Kasumi-1 (cell line): ENCODE measurements at places on chromosomes 1 and 21.
A peak's percentile ranks its signal among the peaks of the same experiment; 100 is the strongest.

DNA sequence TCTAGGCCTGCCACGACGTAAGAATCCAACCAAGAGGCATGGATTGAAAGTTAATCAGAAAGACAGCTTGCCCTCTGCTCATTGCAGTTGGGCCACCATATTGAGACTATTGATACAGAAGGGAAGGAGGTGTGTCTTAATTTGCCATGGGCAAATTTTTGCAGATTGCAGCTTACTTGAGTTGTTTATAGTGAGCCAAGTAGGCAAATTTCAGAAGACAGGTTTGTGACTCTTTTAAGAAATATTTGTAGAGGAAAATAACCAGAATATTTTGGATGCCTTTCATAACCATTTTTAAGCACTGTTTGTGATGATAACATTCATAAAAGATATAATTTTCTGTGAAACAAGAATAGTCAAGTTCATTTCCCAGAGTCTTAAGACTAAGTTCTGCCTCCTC lies 74.1 kb downstream of the PRDM2 start:
- DNase-seq: no peak

DNA sequence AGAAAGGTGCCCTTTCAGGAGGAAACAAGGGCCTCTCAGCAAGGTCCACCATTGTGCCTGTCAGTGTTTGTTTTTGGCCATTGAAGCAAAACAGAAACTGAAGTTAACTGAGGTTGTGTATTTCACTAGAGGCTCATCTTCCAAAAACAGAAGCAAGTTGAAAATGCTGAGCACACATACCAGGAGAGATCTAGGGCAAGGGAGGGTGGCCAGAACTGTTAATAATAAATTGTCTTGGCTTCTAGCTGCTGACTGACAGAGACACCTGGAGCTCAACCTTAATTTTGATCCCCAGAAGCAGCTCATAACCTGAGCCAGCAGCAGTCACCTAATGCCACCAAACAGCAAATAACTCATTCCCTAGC lies 5.2 kb downstream of the AGMAT start:
- DNase-seq: no peak

DNA sequence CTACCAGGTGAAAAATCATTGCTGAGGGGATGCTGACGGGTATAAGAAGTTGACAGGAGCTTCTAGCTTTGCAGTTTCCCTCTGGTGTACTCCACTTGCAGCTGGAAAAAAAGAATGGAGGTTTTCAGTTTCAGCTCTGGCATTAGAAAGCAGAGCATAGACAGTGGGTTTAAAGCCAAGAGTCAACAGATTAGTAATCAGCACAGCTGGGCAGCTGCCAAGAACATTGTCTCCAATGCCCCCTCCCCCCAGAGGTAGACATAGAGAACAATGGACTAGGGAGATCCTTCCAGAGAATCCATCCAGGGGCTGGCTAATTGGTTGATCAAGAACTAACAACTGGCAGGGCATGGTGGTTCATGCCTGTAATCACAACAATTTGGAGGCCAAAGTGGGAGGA lies 10.1 kb upstream of the ZBTB8B start:
- DNase-seq: no peak

GRCh38 chr1:10152709-10153284 lies 57.6 kb upstream of the KIF1B start:
- peak; percentile 56 for DNase-seq

- peak; percentile 60 for DNase-seq
Measured at GRCh38 chr1:181936768-181937581, 124.5 kb downstream of the ZNF648 start.

- no peak for DNase-seq
Measured at GRCh38 chr21:27168084-27168483, 201.2 kb upstream of the ADAMTS5 start.

DNA sequence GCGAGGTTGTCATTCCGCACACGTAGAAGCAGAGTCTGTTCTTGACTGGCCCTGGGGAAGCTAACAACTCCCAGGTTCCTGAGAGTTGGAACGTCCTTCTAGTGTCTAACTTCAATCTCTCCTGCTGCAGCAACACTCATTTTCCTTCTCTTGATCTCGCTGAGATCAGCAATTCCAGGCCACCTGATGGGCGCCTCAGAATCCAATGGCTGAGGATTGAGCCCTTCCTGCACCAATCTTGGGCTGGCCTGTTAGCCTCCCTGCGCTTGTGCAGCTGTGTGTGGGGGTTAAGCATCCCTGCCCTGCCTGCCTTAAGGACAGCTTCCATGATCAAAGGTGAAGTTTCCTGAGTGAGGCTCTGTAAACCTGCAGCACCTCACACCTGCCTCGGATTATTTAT lies 87.9 kb downstream of the SYT2 start:
- DNase-seq: no peak

DNA sequence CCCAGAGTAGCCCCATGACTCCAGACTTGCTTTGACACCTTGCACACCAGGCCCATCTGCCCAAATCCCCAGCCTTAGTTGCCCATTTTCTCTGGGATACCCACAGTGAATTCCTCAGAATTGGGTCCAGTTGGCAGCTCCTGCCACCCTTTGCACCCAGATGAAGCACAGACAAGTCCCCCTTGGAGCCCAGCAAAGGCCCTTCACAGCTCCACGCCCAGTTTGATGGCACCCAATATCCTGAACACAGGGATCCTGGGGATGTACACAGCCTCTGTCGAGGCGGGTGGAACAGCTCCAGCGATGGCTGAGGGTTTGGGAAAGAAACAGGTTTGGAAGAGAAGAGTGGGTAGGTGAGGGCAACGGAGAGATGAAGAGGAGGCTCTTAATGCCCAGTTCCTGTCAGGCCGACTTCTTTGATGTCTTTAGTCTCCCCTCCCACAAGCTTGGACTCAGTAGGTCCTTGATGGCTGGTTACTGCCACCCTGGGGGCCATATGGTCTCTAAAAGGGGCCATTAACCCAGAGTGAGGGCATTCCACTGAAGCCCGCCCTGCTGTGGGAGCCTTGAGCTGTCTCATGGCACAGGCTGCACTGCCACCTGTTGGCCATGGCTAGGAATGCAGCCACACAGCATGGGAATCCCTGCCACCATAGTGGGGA lies 21.7 kb downstream of the TMEM53 start:
- peak; percentile 41 for DNase-seq

GRCh38 chr1:31380181-31380580 lies 7.3 kb upstream of the FABP3 start:
- DNase-seq: no peak

DNA sequence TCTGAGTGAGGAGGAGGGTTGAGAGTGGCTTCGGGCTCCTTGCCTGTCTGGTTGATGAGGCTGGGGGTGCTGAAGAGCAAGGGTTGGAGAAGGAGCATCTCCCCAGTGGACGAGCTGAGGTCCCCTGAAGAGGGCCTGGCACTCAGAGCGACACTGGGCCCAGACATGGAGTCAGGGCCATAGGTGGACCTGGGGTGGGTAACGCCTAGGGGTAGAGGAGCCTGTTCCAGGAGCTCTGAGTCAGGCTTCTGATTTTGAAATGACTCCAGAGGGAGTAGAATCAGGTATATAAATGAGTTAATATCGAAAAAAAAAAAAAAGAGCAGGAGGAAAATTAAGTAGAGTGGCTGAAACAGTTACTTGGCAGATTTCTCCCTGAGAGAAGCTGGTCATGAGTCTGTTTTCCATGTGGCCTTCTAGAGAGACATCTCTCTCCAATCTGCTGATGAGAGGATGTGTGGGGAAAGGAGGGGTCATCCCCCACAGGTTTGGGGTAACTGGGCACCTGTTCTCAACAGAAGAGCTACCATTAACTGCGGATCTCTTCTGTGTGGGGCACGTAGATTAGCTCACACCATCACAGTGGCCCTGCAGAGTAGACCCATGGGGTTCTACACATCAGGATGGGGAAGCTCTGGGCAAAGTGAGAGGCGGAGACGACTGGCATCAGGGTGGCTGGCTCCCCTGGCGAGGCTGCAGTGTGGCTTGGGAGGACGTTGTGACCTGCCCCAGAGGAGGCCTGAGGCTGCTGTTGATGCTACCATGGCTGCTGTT lies 115.5 kb downstream of the DHRS3 start:
- DNase-seq: no peak

GRCh38 chr1:44587796-44588460 lies 86.4 kb downstream of the TMEM53 start:
- DNase-seq: no peak

GRCh38 chr1:228471762-228472398 lies 15.3 kb upstream of the RNF187 start:
- DNase-seq: peak; percentile 54

- no peak for DNase-seq
Measured at GRCh38 chr1:176462674-176463378, at the start of gene PAPPA2. Gene PAPPA2, plus strand, starts transcription at chr1:176463175. Its CDS starts 93,148 bp downstream, at chr1:176556323.

DNA sequence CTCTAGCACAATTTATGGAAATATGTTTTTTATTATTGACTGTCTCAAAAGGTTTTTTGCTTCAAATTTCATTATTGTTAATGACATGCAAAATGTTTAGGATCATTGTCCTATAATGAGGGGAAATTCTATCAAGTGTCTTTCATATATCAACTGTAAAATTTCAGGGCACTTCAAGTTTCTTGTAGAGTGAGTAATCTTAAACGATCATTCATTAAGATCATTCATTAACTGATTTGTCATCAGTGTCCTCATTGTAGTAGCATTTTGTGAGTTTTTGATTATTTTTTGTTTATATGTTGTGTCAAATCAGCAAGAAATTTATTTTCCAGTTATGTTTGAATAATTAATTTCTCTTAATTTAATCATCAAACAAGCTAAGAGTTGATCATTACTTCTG lies 111.8 kb upstream of the PRDX6 start:
- no peak for DNase-seq

DNA sequence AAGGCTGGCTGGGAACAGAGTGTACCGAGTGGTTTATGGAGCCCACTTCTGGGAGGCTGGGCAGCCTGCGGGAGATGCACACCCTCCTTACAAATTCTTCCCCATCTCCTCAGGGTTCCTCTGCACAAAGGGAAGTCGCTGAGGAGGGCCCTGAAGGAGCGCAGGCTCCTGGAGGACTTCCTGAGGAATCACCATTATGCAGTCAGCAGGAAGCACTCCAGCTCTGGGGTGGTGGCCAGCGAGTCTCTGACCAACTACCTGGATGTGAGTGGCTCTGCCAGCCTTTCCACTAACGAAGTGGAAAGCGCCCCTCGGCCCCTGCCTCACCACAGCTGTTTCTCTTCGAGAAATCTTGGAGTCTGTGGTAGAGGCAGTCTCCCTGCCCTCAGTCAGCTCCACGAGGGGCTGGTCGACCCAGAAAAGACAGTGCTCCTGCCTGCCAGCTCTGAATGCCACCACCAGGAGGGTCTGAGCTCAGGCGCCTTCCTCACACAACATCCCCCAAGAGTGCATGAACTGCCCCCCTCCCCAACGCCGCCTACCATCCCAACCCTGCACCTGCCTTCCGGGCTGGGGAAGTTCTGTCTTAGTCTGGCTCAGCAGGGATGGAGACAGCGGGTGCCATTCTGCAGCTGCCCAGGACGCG lies 31.8 kb downstream of the PROK1 start:
- DNase-seq: no peak

- DNase-seq: no peak
Measured at GRCh38 chr21:43814215-43815106, 25.1 kb downstream of the RRP1 start.

DNA sequence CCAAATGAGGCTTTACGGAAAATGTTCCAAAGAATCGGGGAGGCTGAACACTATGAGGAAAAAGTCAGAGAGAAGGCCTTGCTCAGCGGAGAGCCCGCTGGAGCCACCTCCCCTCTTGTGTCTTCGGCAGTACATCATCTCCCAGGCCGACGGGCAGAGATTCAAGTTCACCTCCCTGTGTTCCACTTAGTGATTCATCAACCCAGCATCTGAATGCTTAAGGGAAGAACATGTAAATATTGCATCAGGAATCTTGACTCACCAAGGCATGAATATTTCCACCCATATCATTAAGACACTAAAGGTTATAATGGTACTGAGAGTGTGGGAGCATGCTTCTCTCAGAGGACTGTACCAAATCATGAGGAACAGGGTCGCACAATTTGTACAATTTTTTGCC lies 172.5 kb downstream of the ST6GALNAC5 start:
- no peak for DNase-seq

GRCh38 chr21:38350684-38351083 lies 93.9 kb downstream of the KCNJ15 start:
- no peak for DNase-seq

DNA sequence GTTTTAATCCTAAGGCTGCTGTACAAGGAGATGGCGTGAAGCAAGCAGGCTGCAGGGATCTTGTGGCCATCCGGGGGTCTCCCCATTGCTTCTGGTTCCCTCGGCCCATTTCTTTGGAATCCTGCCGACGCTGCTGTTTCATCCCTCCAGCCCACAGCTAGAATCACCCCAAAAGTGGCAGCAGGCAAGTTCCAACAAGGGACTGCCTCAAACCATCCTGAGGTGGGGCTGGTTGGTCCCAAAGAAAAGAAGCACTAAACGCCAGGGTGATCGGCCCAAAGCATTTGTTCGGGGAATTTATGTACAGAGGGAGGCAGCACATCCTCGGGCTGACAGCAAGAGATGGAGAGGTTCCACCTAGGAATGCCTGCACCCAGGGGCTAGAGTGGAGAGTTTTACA lies 4.5 kb upstream of the MIB2 start:
- no peak for DNase-seq

- no peak for DNase-seq
Measured at GRCh38 chr1:228058172-228058948, 24.1 kb upstream of the ARF1 start.

DNA sequence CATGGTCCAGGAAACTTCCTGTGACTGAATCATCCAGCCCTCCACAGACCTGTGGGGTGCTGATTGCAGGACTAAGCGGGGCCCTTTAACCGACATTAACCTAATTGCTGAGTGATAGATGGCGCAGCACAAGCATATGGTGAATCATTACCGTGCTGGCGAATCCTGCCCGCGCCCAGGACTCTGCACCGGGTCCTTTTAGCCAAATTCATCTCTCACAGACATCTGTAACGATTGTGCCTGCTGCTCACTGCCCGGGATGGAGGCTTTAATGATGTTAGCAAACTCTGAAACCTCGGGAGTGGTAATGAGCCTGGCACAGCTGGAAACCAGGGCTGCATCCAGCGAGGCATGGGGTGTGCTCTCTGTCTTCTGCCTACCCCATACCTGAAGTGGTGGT lies 147.3 kb upstream of the CD34 start:
- DNase-seq: no peak

DNA sequence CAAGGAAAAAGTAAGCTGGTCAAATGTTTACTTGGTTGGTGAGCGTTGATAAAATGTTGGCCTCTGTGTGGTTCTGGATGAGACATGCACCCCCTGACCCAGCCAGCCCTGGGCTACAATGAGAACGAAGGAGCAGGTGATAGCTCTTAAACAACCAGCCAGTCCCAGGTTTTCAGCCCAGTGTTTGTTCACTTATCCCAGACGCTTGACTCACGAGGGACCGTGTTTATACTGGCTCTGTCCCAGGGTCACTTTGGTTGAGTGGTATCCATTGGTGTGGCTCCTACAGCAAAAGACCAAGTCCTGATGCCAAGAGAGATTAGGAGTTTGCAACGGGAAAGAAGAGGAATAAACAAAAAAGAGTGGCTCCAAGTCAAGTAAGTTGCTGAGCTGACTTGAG lies 86.9 kb downstream of the KCNJ15 start:
- no peak for DNase-seq
